Fibroblast of skin of abdomen (primary cell): ENCODE measurements at places on chromosomes 5 and 9.

DNA sequence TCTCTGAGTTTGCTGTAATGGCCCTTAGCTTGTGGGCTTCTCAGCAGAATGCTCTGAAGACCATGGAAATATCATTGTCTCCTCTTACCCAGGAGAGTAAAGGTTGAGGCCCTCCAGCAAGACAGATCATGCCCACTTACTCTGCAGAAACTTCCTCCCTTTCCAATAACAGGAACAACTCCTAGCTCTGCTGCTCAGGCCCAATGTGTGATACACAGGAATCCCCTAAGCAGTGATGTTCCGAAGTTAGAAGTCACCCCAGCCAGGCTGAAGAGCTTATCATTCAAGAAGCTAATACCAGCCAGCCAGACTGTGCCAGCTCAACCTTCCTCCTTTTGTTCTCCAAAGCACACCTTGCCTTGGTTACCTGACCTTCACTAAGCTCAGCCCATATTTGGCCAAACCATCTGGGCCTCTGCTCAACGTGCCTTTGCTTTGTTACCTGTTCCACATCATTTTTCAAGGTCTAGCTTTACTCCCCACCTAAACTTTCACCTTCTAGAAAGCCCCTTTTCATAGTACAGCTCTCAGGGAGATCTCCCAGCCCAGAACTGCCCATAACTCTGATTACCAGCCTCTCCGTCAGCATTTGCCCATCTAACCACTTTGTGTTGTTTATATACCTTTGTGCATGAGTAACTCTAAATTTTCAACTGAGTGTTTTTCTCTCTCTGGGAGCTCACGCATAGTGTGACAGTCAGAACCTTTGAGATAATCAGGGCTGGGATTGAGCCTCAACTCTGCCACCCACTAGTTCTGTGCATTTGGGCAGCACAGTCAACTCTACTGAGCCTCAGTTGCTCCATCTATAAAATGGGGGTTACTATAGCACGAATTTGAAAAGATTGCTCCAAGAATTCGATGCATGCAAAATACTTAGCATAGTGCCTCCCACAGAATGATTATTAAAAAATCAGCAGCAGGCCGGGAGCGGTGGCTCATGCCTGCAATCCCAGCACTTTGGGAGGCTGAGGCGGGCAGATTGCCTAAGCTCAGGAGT, 107.6 kb upstream of the CPEB4 start:
- no peak for DNase-seq

GRCh38 chr5:180806351-180807011, 3.9 kb upstream of the MGAT1 start:
- no peak for DNase-seq

DNA sequence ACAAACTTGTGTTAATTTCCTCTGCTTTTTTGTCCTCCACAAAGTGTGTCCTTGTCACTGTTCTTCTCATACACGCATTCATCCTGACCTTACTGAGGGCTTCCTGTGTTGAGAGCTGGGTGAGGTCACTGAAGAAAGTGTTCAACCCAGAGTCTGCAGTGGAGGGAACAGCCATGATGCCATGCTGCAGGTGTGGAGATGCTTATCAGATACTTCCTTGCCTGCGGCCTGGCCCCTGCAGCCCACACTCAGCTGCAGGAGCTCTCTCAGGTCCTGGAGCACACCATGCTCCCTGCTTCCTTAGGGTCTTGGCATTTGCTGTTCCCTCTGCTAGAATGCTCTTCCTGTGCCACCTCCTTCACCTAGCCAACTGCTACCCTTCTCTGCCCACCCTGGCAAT, 108.1 kb upstream of the SPRY4 start:
- DNase-seq: no peak

- DNase-seq: no peak
Observed at GRCh38 chr5:72427016-72427415, 80.2 kb downstream of the ZNF366 start.

- DNase-seq: no peak
Observed at GRCh38 chr9:120152295-120152694, 427.7 kb downstream of the CDK5RAP2 start.

- no peak for DNase-seq
Observed at GRCh38 chr5:68431601-68432337, 216.2 kb downstream of the PIK3R1 start.

GRCh38 chr5:107772418-107773310, 101.9 kb upstream of the EFNA5 start:
- no peak for DNase-seq

DNA sequence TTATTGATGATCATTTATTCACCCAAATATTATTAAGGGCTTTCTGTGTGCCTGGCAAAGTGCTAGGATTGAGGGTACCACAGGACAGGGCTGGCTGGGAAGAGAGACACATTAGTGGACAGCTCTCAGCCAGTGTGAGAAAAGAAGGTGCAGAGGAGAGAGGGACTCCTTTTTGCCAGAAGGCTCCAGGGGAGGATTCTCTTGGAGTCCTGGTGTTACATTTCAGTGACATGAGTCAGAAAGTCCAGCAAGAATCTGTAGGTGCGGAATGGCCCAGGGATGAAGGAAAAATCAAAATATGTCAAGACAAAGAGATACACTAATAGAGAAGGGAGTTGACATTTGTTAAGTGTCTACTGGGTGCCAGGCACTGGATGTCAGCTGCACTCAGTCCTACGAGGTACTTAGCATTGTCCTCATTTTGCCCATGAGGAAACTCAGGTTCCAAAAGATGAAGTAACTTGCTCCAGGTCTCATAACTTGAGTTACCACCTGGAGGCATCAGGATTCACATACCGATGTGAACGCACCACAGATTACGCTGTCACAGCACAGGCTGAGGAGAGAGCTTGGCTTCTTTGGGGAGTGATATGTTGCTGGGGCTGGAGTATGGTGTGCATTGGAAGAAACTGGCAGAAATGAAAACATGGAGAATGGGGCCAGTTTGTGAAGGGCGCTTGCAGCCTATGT, 60.5 kb downstream of the RASGRF2 start:
- DNase-seq: no peak

- peak; percentile 73 for DNase-seq
Observed at GRCh38 chr5:38719916-38720315, 125.9 kb upstream of the OSMR start.

- no peak for DNase-seq
Observed at GRCh38 chr9:26524267-26524666, 368.3 kb downstream of the CAAP1 start.
